ENCODE measurements at places on chromosomes 11 and 22.

DNA sequence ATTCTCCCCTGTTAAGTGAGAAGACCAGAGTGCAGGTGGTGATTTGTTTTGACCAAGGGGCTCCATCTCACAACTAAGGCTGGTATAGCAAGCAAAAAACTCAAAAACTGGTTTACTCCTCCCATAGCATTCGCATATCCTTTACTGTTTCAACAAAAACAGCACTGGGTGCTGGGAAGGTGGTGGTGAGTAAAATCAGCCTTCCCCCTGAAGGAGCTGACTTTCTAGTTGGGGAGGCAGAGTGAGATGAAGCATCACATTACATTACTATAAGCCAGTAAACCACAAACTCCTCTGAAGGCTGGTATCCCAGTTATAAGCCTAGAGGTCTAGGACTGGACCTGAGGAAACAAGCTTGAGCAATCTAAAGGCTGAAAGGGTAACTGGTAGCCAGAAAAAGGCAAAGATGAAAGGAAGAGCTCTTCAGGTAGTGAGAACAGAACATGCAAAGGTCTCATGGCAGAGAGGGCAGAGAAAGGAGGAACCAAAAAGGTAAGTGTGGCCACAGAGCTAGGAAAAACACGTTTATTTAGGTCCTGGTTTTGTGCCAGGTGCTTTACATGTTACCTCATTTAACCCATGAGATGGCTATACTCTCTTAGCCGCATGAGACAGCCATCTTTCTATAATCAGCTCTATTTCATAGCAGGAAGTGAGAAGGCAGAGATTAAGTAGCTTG lies 22.3 kb downstream of the TMEM123 start:
- DNase-seq: no peak

DNA sequence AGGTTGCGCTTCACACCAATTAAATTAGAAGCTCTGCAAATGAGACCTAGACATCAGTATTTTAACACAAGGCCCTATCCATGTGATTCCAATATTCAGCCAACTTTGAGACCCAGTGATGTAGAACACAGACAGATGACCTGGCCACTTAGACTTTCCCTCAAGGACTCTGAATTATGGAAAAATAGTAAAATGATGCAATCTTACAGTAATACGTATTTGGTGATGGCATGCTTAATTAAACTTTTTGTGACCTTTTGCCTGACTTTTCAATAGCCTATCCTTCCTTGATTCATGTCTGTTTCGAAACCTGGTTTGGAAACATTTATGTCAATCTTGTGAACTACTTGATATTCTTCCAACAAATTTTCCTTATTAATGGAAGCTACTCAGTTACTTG lies 521.2 kb downstream of the KCNA4 start:
- no peak for DNase-seq

GRCh38 chr22:39728236-39728860 lies 157.8 kb downstream of the CACNA1I start:
- no peak for DNase-seq

DNA sequence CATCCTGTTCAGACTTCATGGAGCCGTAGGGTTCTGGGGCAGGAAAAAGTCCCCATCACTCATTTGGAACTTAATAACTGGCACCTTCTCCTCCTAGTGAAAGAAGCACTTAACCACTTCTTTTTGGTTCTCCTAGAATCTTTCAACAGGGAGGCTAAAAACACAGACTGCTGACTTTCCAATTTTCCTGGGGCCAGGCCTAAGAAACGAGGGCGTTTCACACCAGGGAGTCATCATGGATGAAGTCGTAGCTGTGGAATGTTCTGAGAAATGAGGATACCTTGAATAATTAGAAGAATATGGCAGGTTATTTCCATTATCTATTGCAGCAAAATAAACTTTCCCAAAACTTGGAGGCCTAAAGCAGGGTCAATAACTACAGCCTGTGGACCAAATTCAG lies 26.0 kb upstream of the API5 start:
- DNase-seq: no peak

DNA sequence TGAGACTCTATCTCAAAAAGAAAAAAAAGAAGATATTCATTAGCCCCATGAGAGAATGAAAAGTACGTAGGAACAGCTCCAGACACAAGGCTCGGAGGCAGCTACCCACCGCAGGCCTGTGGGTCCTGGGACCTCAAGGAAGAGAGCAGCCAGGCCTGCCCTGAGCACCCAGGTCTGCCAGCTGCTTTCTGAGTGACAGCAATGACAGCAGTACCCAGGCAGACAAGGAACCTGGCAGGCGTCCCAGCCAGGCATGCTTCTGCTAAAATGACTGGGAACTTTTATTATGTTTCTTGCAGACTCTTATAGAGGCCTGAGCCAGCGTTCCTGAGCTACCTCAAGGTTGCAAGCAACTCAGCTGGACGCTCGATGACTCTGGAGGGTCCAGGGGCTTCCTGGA lies 31.6 kb downstream of the CPT1A start:
- no peak for DNase-seq

GRCh38 chr22:43173976-43174720 lies 12.8 kb downstream of the TTLL12 start:
- DNase-seq: no peak

- DNase-seq: no peak
These were observed 45.3 kb upstream of the SPON1 start for GRCh38 chr11:13917264-13917663.
